ENCODE measurements at places on chromosomes 11 and 22. TPM values are rescaled to one million over a fixed set of nuclear protein-coding genes. Genes with fewer than 3 reads are reported as not detected.

Gene TRPM5
- not detected for total RNA-seq

Gene GLB1L3
- 1.7 TPM for total RNA-seq

Gene SERPING1
- 1.3 TPM for total RNA-seq

Gene OR2AG1
- not detected for total RNA-seq

Gene NCAM1
- under 0.01 TPM for total RNA-seq

Gene OR52N1
- total RNA-seq: not detected

Gene TNNI2
- total RNA-seq: not detected

Gene SLC22A25
- total RNA-seq: not detected

Gene KLHL35
- total RNA-seq: 1.0 TPM

GRCh38 chr11:872799-873198, 30.1 kb downstream of the TSPAN4 start:
- DNase-seq: no peak

DNA sequence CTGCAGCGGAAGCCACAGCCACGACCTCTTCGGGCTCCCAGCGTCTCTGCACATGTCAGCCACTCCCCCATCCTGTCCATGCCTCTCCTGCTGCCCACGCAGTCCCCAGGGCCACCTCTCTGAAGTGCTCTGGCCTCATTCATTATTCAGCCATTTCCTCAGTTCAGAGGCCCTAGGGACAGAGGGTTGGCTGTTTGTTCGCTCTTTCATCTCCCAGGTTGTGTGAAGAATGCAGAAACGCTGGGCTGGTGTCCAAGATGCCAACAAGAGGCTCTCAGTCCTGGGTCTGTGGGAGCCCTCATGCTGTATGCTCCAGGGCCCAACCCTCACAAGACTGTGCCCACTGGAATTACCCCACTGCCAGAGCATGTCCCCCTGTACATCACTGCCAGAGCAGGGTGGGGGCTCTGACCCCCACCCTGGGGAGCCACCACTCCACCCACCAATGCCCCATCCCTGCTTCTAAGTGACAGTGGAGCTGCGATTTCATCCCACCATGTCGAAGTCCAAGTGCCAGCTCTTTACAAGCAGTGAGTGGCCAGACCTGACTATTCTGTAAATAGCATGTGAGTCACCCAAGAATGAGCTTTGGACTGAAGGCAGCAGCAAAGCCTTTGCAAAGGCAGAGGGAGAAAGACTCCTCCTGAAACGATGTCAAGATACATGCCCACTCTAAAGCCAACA, 209.6 kb downstream of the BUD13 start:
- DNase-seq: peak; percentile 5

GRCh38 chr11:119380160-119380826, 1.2 kb downstream of the USP2 start:
- no peak for DNase-seq

DNA sequence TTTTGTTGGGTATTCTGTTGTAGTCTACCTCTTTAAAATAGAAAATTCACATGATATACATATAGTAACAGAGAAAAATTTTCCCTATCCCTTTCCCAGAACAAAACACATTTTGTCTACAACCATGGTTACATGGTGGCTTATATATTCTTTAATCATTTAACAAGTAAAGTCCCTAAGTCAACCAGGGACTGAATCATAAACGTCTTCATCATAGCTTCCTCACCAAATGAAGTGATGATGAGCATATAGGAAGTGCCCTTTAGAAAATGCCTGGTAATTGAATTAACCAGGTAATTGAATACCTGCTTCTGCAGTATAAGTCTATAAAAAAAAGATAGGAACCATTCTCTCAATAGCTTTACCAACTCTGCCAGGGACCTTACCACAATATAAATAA, 101.2 kb downstream of the APOL5 start:
- no peak for DNase-seq

DNA sequence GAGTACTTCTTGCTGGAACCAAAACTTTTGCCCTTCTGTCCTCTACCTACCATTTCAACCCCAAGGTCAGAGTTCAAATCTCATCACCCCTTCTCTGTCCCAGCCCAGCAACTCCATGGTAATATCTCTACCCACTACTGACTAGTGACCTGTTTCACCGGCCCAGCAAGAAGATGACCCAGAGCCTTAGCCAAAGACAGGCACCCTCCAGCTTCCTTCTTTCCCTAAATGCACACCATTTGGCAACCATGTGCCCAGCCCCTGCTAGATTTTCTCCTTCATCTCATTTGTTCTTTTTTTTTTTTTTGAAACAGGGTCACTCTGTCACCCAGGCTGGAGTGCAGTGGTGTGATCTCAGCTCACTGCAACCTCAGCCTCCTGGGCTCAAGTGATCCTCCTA, 14.9 kb downstream of the ARAP1 start:
- DNase-seq: no peak

DNA sequence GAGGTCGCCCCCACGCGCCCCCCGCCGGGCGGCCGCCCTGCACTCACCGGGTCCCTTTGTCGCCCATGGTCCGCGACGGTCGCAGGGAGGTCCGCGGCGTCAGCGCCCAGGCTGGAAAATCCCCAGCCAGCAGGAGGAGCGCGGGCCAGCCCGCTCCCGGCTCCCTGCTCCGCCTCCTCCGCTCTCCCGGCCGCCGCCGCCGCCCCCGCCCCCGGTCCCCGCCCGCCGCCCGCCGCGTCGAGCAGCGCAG, at the start of gene ARRB1:
ARRB1 (minus strand) TSS at position 121 of the 250 bp plus-strand sequence; CDS start at position 67, 54 bp downstream.
- DNase-seq: no peak

- peak; percentile 59 for DNase-seq
These were observed 2.8 kb upstream of the AMPD3 start for GRCh38 chr11:10452211-10452767.

GRCh38 chr11:133531971-133532651, at the start of gene OPCML:
TSS of gene OPCML (minus strand) at chr11:133532501.
- DNase-seq: no peak

DNA sequence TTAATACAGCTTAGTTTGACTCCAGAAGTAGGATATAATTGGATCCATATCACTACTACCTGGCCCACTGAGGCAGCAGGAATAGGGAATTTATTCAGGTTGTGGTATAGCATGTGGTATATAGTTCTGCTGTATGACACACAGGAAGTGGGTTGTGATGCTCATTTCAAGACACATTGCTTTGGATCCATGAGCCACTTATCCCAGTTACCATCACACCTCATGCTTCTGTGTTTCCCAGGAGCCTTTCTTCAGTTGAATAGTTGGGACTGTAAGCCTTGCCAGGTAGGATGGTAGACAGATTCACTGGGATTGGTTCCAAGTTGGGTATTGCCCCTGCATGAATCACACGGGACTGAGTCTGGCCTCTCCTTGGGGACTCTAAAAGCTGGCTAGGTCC, 9.9 kb upstream of the SLC37A2 start:
- peak; percentile 56 for DNase-seq

- no peak for DNase-seq
These were observed 299.7 kb downstream of the ST3GAL4 start for GRCh38 chr11:126654886-126655806.

GRCh38 chr11:77547863-77548551, 41.7 kb upstream of the AQP11 start:
- DNase-seq: peak; percentile 64

DNA sequence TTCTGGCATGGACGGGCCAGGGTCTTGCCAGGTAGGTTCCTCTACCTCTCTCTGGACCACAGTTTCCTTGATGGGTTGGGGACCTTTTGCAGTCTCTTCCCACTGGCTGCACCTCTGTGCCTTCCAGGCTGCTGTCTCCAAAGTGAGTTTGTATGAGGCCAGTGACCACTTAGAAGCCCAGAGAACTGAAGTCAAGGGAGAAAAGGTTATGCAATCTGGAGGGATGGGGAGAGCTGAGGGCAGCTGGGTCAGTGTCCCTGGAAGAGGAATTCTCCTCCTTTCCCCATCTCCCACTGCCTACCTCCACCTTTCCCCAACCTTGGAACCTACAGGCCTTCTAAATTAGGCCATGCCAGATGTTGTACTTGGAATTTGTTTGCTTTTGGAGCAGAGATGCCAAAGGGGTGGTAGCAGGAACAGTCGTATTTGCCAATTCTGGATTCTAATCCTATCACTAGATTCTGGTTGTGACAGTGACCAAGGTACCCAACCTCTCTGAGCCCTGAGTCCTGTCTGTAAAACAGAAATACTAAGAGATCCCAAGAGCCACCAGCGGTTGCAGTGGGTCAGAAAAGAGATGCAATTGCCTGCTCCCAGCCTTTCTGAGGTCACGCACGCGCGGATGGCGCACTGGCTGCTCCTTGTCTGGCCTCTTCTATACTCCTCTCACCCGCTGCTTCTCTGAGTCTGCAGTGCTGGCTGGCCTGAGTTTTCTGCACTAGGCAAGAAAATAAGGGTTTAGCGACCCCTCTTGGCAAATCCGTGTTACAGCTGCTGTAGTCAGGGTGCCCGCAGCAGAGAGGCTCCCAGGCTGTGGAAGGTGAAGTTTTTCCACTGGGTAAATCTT, 10.7 kb upstream of the ACCSL start:
- DNase-seq: peak; percentile 55

DNA sequence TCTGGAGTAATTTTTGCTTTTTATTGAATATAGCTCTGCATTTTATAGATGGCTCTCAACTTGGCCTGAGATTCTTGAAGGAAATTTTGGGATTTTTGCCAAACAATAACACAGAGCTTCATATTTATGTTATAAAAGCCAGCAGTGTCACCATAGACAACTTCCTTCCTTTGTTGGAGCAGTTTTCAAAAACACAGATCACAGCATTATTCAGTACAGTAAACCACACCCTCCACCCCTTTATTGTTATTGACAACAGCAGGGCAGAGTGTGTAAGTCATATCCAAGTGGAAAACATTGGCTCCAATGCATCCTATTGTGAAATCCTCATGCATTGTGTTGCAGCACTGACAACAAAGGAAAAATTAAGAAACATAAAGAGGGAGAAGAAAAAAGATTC, 62.6 kb upstream of the PRSS23 start:
- DNase-seq: peak; percentile 60

DNA sequence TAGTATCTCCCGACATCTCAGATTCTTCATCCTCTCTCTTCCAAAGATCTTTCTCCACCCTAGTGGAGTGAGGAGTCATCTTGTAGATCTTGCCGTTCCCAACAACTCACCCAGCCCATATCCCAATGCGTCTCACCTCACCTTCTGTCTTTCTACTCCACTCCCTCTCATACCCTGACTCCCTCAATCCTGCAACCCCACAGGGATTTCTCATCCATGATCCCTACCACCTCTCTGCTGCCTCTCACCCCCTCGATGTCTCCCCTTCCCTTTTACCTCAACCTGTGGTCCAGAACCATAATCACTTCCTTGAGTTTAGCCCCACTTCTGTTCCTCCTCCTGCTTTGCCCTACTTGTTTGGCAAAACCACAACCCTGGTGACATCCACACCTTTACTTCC, 41.7 kb downstream of the OTOG start:
- DNase-seq: no peak

- DNase-seq: no peak
These were observed 90.4 kb downstream of the HIPK3 start for GRCh38 chr11:33347490-33348125.

GRCh38 chr22:45632791-45633515, 38.7 kb upstream of the ATXN10 start:
- no peak for DNase-seq

DNA sequence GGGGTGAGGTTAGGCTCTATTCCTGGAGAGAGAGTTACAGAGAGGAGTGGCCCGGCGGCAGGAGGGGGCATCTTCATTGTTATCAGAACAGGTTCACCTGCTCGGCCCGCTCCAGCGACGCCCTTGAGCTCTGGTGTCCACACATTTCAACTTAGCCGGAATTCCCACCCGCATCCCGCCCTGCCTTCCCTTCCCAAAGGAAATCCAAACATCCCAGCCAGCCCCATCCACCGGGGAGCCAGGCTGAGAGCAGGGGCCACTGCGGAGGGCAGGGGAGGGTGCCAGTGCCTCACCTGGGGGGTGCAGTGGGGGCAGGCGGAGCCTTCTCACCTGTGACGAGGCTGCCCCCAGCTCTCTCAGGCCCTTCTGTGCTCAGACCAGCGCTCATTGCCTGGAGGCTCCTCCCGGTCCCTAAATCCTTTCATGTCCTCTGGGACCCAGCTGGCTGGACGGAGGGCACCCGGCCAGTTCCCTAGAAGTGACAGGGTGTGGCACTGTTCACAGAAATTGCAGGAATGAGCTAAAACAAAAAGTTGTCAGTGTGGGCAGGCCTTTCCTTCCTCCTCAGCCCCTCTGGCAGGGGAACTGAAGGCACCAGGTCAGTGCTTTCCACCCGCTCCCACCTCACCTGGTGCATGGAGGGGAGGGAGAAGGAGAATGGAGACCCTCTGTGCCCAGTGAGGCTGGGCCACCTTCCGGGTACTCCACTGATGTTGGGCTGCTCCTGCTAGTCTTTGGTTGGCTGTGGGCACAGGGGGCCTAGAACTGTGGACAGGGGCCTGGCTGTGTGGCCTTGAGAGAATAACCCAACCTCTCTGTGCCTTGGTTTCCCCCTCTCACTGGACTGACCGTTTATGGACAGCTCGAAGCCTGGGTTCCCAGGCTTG, 2.2 kb upstream of the MRGPRG start:
- DNase-seq: no peak

GRCh38 chr11:100984668-100985067, 144.9 kb downstream of the PGR start:
- no peak for DNase-seq

- DNase-seq: no peak
These were observed 398.4 kb downstream of the CNTN5 start for GRCh38 chr11:99418927-99419720.

GRCh38 chr22:50027639-50028537, 15.3 kb upstream of the IL17REL start:
- DNase-seq: no peak

DNA sequence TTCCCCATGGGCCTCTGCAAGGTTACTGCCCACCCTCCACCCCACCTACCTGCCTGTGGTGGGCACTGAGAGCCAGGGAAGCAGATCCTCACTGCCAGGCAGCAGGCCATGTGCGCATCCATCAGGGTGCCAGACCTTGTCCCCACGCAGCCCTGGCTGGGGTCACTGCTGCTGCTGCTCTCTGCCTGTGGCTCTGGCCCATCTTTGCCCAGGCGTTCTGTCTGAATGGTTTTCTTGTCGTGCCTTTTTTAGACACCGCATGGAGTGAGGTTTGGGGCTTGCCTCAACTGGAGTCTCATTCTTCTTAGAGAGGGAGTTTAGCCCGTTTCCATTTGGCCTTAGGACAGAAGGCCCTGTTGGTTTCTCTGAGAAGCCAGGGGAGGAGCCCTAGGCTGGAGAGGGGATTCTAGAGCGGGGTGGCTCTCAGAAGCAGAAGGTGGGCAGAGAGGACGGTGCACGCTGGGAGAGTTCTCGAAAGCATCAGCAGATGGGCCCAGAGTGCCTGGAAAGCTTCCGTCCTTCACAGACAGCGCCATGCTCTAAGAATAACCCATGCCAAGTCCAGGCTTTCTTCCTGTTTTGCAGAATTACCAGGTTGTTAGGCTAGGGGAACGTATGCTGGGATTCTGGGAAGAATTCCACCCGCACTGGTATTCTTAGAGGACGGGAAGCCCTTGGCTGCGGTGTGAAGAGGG, 8.1 kb downstream of the TANGO2 start:
- DNase-seq: no peak

DNA sequence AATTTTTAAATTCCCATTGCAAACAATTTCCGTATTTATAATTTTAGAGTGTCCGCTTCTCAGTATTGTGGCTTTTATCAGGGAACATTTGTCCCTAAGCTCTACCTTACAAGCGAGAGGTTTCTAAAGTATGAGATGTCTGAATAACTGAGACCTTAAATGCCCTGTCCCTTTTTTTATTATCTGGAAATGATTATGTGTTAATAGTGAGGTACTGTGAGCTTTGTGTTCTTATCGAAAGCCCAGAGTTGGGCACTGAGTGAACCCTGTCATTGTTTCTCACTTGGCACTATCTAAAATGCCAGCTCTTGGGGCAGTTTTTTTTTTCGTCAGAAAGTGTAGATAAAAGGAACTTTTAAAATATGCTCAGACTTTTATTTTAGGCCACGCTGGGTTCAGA, 9.5 kb downstream of the CTTN start:
- DNase-seq: no peak

GRCh38 chr22:24072361-24072760, 61.3 kb downstream of the CABIN1 start:
- DNase-seq: no peak

Data from bronchial epithelial cell (primary cell).